Stimulated activated CD8-positive, alpha-beta memory T cell treated with anti-CD3 and anti-CD28 coated beads, Interleukin-7, amount 100 ng/mL, for 1 hour (primary cell): ENCODE measurements at places on chromosomes 6 and 20.

DNA sequence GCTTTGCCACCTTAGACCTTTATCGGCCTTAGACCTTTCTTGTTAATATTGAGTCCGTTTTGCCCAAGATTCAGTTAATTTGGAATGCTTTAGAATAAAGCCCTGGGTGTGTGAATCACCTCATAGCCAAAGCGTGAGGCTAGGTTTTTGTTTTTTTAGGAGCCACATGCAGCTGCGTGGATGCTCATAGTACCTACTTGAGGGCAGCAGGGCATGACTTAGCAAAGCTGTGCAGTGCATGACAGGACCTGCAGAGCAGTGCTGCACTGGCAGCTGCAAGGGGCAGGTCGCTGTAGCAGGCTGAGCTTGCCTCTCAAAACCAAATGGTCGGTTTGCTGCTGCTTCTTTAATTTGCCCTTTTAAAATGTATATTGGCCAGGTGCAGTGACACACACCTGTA lies 116.1 kb downstream of the JAG1 start:
- DNase-seq: no peak

DNA sequence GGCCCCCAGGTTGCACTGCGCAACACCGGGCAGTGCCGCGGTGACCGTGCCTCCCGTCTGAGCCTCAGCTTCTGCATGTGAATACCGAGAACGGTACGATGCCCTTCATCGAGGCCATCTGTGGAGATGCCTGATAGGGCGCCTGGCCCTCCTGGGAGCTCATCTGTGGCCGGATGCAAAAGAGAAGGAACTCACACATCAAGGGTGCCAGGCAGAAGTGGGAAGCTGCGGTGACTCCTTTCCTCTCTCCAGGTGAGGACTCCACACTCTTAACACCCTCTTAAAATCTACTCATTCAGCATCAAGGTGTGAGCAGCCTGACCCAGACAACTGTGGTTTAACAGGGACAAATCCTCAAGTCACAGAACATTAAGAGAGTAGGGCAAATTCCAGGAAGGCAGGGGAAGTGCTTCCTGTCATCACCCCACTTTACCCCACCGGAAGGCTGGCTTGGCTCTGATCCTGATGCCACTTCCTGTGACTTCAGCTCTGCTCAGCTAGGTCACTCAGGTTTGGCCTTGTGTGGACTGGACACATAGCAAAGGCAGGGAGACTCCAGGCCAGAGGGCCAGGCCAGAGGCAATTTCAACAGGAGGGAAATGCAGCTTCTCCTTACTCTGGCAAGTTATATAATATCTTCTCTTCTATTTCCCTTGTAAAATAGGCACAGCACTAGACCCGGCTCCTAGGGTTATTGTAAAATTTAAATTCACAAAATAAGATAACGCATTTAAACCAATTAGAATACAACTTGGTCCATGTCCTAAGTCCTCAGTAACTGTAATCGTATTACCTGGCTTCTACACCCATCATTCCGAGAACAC lies 69.4 kb downstream of the CPNE5 start:
- DNase-seq: no peak

DNA sequence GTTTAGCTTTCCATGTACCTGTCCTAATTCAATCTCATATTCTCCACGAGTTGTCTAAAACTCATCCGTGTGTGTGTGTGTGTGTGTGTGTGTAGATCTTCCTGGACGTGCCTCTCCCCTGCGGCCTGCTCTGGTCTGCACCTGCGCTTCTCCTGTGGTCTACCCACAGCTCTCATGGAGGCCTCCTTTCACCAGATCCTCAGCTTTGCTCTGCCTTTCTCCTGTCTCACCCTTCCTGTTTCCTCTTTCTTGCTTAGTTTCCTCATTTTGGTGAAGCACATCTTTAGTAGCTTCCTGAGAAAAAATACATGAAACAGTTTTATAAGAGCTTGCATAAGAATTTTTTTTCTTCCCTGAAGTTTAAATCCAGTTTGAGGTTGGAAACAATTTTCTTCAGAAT lies 18.1 kb downstream of the SLX4IP start:
- no peak for DNase-seq

DNA sequence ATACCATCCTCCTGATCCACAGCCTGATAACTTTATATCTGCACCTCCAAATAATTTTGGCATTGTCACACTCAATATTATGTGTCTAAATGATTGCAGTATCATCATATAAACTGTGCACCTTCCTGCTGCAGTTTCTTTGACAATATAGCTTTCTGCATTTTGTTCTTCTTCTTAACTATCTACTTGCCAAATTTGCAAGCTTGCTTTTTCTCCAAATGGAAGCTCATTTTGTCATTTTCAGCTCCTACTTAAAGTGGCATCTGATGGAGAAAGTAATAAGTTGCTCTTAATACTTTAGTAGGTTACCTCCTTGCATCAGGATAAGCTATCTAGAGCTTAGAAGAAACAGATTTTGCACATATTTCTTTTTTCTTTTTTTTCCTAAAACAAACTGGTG lies 74.0 kb upstream of the DEFB112 start:
- DNase-seq: no peak

DNA sequence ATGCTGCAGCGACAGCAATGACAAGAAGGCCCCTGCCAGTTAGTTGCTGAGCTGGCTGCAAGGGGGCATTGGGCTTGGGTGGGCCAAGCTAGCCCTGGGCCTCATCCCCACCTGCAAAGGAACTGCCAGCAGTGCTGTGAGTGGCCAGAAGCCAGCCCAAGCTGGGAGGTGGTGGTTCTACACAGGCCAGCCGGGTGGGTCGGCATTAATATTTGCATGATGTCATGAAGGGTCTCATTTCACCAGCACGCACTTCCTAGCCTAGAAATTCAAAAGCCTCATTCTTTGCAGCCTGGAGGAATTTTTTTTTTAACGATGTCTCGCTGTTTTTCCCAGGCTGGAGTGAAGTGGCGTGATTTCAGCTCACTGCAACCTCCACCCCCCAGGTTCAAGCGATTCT lies 62.0 kb downstream of the IYD start:
- no peak for DNase-seq

- no peak for DNase-seq
Measured at GRCh38 chr6:154864066-154864430, 130.8 kb downstream of the SCAF8 start.

DNA sequence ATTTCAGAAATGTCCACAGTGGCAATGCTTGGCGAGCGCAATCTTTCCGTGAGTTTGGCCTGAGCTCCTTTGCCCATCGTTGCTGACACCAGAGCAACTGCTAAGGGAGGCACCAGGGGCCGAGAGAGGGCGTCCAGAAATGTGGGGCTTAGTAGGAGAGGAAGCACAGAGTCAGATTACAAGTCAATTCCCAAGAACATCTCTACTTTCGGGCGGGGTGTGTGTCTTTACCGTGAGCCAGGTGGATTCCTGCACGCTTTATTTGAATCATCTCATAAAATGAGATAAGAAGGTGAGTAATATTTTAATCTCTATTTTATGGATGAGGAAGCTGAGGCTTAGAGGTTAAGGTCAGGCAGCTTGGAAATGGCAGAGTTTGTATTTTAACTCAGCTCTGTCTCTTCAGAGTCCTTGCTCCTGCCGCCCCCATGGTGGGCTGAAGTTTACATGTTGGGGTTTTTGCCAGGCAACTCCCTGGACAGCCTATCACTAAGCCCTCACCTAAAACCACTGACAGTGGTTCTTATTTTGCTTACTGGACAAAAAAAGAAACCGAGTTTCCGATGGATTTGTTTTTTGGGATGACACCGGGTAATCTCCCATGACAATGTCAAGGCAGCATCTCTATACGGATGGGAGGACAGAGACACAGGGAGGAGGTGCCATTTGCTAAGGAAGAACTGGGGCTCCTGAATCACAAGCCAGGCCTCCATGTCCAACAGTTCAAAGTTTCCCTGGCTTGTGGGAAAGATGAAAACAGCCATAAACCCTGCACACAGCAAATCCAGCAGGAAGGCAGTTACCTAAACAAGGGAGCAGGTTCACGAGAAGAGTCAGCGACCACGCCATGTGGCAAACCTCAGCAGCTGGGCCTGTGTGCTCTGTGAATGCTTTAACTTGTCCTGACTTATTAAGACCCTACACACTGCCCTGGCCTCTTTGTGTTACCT lies 112.6 kb upstream of the SLC24A3 start:
- DNase-seq: no peak

DNA sequence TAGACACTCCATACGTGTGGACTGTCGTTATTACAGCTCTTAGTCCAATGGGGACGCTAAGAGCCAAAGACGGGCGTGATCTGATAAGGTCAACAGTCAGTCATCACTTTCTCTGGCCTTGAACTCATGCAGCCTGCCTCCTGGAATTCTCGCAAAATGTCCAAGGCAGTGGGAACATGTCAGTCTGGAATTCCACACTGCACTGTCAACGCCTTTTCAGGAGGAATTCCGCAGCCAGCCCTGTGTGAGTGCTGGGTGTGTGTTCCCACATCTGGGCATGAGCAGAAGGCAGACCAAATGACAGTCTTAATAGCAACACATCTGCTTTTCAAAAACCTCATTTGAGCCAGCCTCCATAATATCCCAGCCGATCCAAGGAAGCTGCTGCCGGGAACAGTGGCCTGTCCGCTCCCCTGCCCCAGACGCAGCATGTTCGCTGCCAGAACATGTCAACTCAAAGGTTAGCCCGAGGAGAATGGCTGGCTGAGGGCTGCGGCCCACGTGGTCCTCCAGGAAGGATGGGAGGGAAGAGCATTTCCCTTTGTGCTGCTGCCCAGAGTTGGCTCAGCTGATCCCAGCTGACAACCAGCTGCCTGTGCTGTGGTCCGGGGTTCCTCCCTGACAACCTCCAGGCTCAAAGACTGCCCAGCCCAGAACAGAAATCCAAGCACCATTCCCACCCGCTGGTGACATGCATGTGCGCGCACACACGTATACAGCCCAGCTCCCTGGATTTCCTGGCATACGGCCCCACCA lies 103.1 kb downstream of the SULF2 start:
- no peak for DNase-seq

DNA sequence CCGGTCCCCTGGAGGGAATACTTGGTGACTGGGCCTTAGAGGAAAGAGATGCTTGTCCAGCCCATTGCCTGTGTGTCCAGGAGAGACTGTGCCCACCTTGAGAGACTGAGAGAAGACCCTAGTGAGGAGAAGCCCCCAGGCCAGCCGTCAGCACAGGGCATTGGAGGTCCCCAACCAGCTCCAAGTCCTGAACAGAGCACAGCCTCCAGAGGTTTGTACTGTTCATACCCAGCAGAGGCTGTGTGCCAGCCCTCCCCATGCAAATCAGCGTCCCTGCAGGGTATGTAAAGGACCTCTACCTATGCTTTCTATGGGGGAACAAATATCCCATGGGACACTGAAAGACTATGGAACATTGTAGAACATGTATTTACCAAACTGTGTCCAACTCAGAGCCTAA lies 8.4 kb downstream of the HLA-E start:
- no peak for DNase-seq

GRCh38 chr20:6838181-6838826 lies 70.8 kb downstream of the BMP2 start:
- DNase-seq: no peak

GRCh38 chr6:71279740-71280139 lies 8.9 kb upstream of the OGFRL1 start:
- no peak for DNase-seq

DNA sequence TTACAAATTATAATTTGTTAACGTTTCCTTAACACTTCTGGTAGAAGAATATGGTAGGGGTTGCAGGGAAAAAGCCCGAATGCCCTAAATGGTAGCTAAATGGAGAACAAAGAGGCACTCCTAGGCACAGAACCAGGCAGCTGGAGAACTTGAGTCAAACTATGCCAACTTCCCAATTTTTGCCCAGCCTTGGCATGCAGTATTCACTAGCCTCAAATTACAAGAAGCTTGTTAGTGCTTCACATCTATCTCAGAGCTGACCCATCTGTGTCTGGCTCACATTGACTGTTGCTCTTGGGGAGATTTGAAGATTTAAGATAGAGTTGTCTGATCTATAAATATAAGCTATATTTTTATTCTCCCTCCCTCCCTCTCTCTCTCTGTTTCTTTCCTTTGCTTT lies 19.4 kb upstream of the LRFN2 start:
- no peak for DNase-seq

- no peak for DNase-seq
Measured at GRCh38 chr6:51934098-51934497, 153.3 kb downstream of the PKHD1 start.

- no peak for DNase-seq
Measured at GRCh38 chr20:49965781-49966305, 16.9 kb upstream of the SNAI1 start.

GRCh38 chr6:16292432-16292831 lies 54.0 kb downstream of the GMPR start:
- no peak for DNase-seq

GRCh38 chr6:105609375-105609991 lies 206.6 kb upstream of the PREP start:
- DNase-seq: no peak

DNA sequence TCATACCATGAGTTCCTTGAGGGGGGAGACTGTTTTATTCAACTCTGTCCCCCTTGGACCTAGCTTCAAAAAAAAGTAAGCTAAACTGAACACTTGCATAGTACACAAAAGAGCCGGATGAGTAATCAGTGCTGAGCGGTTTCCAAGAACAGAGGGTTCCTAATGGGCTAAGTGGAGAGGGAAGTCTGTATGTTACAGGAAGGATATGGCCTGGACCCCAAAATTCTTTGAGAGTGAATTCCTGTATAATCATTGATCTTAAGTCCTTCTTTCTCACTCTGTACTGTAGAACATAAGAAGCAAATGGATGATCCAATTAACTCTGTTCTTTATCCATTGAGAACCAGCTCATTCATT lies 324.7 kb upstream of the CNR1 start:
- DNase-seq: no peak

- no peak for DNase-seq
Measured at GRCh38 chr6:53825532-53826321, 30.9 kb downstream of the LRRC1 start.

DNA sequence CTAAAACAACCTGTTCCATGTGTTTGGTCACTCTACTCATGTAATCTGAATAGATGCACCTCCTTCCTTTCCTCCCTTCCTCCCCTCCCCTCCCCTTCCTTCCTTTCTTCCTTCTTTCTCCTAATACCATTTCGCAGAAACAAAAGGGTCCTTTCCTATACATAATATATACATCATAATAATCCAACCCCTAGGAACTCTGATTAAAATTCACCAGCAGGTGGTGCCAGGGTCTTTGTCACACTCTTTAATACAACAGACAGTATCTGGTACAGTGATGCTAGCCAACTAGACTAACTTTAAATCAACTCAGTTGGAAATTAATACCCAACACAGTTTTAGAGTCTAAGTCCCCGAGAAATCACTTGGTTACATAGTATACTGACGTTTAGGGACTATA lies 181.2 kb upstream of the SHLD1 start:
- peak; percentile 20 for DNase-seq

- peak; percentile 20 for DNase-seq
Measured at GRCh38 chr6:42281570-42281969, 63.9 kb upstream of the MRPS10 start.

GRCh38 chr20:54661265-54661664 lies 185.9 kb downstream of the DOK5 start:
- DNase-seq: no peak

DNA sequence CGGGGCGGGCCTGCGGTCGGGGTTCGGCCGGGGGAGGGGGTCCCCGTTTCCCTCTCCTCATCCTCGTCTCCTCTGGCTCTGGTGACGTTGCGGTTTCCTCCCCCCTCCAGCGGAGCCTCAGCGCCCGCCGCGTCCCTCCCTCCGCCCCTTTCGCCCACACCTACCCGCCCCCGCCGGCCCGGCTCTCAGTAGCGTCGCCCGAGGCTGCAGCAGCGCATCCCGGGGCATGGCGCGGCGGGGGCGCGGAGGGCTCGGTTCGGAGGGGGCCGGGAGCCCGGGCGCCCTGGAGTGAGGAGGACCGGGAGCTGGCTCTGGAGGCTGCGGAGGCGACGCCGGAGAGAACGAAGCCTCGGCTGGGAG lies at the start of gene DSE:
Gene DSE (plus strand): TSS at position 188 of the 360 bp plus-strand sequence. CDS start 28,304 bp downstream, outside the sequence.
- DNase-seq: peak; percentile 40
